ENCODE measurements at places on chromosomes 2 and 18.
A peak's percentile ranks its signal among the peaks of the same experiment; 100 is the strongest.

DNA sequence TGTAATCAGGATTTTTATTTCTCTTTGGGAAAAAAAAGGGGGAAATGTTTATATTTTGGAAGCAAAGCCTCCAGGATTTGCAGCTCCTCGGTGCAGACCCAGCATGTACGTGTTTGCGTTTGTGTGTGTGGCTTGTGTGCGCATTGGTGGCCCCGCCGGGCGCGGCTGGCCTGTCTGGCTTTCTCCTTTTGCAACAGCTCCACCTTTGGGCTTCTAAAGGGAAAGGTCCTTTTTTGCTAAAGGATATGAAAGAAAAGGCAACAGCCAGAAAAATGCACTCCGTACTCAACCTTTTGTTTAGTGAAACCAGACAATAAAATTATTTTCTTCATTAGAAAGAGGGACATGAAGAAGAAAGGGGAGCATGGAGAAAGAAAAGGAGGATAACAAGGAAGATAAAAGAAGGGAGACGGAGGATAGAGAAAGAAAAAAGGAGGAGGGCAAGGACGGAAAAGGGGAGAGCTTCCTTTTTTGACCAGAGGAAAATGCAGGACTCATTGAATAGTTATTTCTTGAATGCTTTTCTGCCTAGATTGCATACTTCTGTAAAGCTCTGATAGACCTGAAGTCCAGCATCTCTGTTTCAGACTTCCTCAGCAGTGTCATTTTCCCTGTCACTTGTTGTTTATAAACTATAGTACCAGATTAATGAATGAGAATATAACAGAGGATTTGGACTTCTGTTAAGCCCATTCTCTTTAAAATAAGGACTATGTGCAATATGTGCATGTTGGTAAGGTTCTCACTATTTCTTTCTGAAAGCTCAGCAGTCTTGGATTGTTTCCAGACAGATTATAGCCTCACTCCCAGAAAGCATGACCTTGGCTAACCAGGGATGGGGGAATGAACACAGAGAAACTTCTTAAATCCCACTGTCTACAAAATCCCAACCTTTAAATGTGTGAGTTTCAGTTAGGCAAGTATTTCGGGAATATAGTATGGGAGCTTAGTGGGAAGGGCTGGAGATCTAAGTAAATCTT, 563.1 kb upstream of the PIK3C3 start:
- peak; percentile 2 for DNase-seq

GRCh38 chr2:132656266-132656975, 13.6 kb downstream of the LYPD1 start:
- no peak for DNase-seq

DNA sequence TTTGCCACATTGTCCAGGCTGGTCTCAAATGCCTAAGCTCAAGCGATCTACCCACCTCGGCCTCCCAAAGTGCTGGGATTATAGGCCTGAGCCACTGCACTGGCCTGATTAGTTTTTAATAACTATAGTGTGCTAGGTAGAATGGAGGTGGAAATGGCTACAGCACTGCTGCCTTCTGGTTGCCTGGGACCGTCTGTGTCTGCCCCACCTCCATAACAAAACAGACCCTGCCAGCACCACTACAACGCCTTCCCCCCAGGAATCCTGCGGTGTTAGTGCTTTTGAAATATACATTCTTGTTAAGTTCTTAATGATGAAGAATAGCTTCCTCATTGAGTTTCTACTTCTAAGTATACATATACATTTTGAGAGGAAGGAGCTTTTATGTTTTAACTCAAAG, 148.2 kb upstream of the ITGA6 start:
- DNase-seq, result no peak

DNA sequence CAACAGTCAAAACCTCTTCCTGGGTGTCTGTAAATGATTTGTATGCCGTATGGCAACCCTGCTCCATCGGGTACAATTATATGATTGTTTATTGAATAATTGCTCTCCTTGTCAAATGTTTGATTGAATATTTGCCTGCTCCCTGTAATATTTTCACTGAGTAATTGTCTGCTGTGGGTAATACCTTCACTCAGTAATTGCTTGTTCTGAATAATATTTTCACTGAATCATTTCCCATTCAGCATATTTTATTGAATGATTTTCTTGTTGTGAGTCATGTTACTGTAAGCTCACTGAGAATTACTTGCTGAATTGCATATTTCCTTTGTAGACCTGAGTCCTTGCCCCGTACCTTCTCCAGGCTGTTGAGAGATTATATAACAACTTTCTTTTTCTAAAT, 535.2 kb downstream of the METTL4 start:
- DNase-seq, result no peak

DNA sequence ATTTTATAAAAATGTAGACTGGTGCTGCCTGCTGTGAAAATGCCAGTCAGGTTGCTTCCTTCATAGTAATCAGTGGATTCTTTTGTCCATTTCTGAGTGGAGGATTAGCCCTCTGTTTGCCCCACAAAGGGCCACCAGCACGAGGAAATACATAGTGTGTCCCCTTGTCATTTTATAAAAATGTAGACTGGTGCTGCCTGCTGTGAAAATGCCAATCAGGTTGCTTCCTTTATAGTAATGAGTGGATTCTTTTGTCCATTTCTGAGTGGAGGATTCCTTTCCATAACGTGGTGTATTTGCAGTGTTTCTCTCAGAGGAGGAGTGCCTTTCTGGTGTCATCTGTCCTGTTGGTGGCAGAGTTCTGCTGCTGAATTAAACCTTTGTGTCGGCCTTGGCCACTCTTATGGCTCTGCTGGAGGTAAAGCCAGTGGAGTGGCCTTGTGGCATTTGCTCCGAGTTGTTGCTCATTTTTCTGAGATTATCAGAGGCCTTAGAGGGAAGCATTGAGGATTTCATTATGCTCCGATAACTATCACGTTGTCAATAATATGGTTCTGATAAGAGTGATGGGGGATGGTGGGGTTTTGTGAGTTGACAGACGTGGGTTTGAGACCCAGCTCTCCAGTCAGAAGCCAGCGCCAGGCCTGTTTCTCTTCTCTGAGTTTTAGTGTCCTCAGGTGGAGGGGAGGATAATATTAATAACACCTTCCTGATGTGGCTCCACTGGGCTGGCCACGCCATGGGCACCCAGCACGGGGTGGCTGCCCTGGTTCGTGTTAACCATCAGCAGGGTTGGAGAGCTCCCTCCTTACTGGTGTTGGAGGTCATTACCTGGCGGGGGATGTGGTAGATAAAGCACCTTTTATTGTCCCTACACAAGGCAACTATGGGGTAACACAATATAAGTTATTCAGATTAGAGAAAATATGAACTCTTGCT, 96.6 kb downstream of the NEDD4L start:
- DNase-seq, result no peak

- no peak for DNase-seq
Measured at GRCh38 chr18:50079571-50080295, 115.2 kb downstream of the MYO5B start.

- DNase-seq, result no peak
Measured at GRCh38 chr2:197805715-197806633, 1.6 kb downstream of the PLCL1 start.

DNA sequence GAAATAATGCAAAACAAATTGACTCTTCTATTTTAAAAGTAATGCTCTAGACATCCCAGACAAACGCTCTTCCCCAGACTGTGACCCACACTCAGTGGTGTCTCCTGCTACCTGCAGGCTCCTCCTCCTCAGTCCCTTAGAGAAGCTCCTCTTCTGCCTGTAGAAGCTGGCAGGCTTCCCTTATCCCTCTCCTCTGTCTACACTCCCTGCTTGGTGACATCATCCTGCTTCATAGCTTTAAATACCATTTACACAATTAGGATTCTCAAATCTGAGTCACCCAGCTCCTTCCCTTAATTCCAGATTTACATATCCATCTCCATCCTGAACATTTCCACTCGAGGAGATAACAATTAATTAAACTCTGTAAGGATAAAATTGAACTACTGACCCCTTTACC, 167.9 kb downstream of the FBXO15 start:
- DNase-seq, result no peak

DNA sequence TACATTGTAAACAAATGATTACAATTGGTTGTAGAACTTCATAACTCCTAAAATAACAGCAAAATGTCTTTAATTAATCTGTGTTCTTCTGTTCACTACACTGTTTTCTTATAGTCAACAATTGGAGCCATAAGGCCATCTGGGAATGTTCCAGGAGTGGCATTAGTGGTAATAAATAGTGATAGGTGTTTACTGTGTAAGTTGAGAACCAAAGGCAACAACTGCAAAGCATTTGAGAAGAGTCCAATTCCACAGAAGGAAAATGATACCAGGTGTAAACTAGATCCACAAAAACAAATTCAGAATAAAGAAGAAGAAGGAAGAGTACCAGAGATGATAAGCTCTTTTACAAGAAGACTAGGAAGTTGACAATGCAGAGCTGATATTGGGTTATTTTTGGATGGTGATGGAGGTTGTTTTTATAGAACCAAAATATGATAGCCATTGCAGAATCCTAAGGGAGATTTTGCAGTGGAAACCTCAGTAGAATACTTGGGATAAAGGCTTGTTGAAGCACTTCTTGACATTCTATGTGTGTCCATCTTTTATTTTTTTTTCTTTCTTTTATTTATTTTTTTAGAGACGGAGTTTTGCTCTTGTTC, 52.9 kb downstream of the ANTXR1 start:
- no peak for DNase-seq

DNA sequence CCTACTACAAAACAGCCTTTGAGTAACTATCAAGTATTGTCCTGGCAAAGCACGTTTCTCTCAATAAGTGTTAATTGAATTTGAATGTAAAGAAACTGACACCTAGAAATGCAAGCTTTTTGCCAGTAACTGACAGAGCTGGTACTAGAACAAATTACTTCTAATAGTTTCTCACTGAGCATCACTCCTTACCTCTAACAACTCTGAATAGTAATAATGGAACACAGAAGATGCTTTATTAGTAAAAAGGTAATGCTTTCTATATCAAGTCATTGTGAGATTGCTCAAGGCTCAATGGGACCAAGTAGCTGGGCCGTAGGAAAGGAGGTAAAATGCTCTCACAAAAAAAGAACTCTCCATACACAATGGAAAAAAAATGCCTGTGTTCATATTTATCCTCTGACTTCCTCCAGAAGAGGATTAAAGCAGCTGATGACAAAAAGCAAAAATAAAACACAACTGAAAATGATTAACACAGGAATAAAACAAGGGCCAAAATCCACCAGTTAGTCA, 11.8 kb downstream of the RASGRP3 start:
- DNase-seq, result no peak

GRCh38 chr2:167875529-167875928, 371.9 kb downstream of the STK39 start:
- no peak for DNase-seq

DNA sequence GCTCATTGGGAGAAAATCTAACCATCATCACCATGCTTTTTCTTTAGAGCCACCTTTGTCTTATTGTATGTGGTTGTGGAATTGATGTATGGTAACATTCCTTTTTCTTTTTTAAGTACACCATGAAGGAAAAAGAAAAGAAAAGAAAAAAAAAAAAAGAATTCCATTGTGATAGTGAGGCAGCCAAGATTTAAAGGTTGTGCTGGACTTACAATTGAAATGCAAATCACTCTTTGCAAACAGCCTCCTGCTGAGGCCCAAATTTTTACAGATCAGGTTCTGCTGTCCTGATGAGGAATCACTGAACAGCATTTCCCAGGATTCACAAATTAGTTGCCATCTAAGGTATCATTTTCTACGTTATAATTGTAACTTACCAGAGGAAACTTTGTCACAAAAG, 1101.0 kb upstream of the FANCL start:
- no peak for DNase-seq

DNA sequence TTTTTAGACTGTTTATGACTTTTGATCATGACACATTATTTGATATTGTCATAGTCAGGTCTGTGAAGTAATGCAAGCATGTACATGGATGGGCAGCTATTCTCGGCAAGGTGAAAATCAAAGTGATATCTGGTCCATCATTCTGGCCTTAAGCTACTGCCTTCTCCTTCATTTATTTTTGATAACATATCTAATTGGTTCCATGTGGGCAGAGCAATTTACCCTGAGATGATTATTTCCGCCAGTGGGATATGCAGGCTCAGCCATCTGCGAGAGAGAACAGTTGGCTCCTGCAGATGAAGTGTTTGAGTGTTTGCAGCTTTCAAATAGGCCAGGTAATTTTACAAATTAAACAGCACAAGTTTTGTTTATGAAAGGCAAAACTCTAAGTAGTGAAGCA, 116.4 kb downstream of the LYPD6 start:
- no peak for DNase-seq

DNA sequence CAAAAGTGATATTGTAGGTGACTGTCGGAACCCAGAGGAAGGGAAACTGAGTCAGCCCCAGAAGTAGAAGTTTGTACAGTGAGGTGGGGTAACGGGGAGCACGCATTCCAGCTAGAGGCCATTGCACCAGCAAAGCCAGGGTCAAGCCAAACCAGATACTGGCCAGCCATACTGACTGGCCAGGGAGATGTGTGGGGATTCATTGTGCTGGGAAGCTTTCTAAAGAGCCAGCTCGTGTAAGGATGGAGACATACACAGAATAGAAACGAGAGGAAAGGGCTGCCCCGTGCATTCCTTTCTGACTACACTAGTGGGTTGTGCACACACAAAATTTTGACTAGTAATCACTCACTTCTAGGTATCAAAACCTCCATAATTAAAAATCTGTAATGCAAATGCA, 175.3 kb upstream of the PID1 start:
- DNase-seq, result no peak

DNA sequence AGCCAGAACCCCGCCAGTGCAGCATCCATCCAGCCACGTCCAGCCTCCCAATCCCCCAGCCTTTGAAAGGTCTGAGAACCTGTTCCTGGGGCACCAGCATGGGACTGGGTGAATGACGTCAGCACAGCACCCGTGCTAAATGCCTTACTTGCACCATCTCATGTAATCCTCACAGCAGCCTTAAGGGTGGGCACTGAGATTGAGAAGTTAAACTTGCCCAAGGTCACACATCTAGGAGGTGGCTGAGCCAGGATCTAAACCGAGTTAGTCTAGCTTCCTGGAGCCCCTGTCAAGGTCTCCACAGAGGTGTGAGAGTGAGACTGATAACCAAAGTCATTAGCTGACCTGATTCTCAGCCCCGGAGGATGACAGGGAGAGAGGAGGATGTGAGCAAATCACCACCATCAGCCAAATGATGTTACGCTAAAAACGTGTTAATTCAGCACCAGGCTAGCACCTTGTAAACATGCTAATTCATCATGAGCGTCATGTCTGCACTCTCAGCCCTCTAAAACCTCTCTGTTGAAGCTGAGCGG, 4.6 kb downstream of the CD8A start:
- DNase-seq, result no peak

GRCh38 chr2:222439692-222440091, 15.3 kb downstream of the SGPP2 start:
- DNase-seq, result no peak

DNA sequence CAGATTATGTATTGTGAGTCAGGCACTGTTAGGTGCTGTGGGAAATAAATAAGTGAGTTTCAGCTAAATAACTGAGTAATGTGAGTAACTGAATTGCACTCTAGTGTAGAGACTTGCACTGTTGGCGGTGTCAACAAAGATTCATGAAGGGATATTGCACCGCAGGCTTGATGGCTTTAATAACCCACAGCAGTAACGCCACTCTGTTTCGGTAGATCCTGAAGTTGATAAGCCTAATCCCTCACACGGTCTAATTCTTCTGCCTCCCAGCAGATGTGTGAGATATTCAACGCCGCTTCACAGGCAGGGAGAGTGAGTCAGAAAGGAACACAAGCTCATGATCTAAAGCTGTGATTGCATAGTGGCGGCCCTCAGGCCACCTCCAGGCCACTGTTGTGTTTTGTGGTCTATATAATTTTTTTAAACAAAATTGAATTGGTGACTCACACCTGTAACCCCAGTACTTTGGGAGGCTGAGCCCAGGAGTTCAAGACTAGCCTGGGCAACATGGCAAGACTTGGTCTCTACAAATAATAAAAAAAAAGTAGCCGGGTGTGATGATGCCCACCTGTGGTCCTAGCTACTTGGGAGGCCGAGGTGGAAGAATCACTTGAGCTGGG, 94.3 kb downstream of the LIPG start:
- DNase-seq, result peak; percentile 74

Measured in HCEC 1CT (cell line).